ENCODE measurements at places on chromosomes 2 and 18. TPM values are rescaled to one million over a fixed set of nuclear protein-coding genes. Genes with fewer than 3 reads are reported as not detected.

GRCh38 chr18:21762181-21762772 is 21.7 kb downstream of the MIB1 start:
- no peak for DNase-seq
- peaks cover 18% of the 10 kb centered on the region for H3K4me1 ChIP-seq
- no peaks in the 10 kb centered on the region for H3K27me3 ChIP-seq
- H3K27ac ChIP-seq: no peak overlapping the region
- H3K4me3 ChIP-seq: no peak overlapping the region

GRCh38 chr2:28276076-28276618 is 116.5 kb upstream of the FOSL2 start:
- H3K36me3 ChIP-seq: no peaks in the 10 kb centered on the region
- peak overlapping the region; percentile 98 for H3K27ac ChIP-seq
- peak; percentile 96 for DNase-seq
- peaks cover 29% of the 10 kb centered on the region for H3K4me1 ChIP-seq
- H3K4me3 ChIP-seq: no peak overlapping the region

DNA sequence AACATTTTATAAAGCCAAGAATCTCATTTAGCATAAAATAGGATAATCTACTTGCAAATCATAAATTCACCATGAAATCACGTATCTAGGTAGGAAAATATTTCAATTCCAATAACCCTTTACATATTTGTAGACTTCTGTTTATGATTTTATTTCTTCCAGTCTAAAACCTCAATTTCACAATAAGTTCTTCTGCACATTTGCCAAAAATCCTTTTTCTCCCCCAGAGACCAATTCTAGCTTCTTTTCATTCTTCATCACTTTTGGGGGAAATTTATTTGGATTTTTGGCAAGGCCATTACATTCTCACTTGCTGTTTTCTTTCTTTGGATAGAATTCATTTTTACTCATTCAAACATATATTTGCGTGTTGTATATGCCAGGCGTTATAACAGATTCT is 86.8 kb downstream of the SPRED2 start:
- H3K4me3 ChIP-seq: no peak overlapping the region
- peaks cover 9% of the 10 kb centered on the region for H3K4me1 ChIP-seq
- H3K27me3 ChIP-seq: no peaks in the 10 kb centered on the region
- H3K36me3 ChIP-seq: no peaks in the 10 kb centered on the region

- no peak for DNase-seq
- peaks cover 30% of the 10 kb centered on the region for H3K4me1 ChIP-seq
- no peak overlapping the region for H3K27ac ChIP-seq
- H3K4me3 ChIP-seq: no peak overlapping the region
Observed at GRCh38 chr2:27214941-27215340, 2.2 kb upstream of the CAD start.

DNA sequence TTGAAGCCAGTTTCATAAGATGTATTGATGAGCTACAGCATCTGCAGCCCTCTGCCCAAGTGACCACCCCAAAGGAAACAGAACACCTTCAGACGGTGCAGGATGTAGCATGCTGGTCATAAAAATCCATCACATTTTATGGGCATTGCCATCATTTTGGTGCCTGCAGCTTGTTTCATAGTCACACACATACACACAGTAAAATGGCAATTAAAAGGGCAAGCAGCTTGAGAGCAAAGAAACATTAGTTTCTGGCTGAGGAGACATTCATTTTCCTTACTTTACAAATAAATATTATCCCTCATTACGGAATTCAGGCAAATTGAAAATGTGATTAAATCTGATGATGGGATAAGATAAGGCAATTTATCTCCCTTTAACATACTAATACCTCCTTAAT is 13.4 kb downstream of the MYO5B start:
- H3K36me3 ChIP-seq: no peaks in the 10 kb centered on the region
- peaks cover 6% of the 10 kb centered on the region for H3K27me3 ChIP-seq
- no peak overlapping the region for H3K4me3 ChIP-seq
- DNase-seq: no peak

TPRKB gene
- total RNA-seq: 33.4 TPM

- H3K27me3 ChIP-seq: no peaks in the 10 kb centered on the region
- no peaks in the 10 kb centered on the region for H3K4me1 ChIP-seq
- no peaks in the 10 kb centered on the region for H3K36me3 ChIP-seq
Observed at GRCh38 chr2:30662268-30663131, 144.7 kb downstream of the CAPN13 start.

- H3K4me3 ChIP-seq: no peak overlapping the region
- no peaks in the 10 kb centered on the region for H3K27me3 ChIP-seq
- H3K4me1 ChIP-seq: no peaks in the 10 kb centered on the region
- H3K36me3 ChIP-seq: peaks cover 4% of the 10 kb centered on the region
Observed at GRCh38 chr18:79942211-79942610, 9.2 kb downstream of the SLC66A2 start.

- H3K36me3 ChIP-seq: no peaks in the 10 kb centered on the region
- H3K27me3 ChIP-seq: no peaks in the 10 kb centered on the region
- H3K27ac ChIP-seq: no peak overlapping the region
- peaks cover 38% of the 10 kb centered on the region for H3K4me1 ChIP-seq
- DNase-seq: no peak
Observed at GRCh38 chr2:109349503-109350465, 220.8 kb downstream of the SH3RF3 start.

- H3K36me3 ChIP-seq: no peaks in the 10 kb centered on the region
- no peak overlapping the region for H3K27ac ChIP-seq
- no peaks in the 10 kb centered on the region for H3K27me3 ChIP-seq
- no peak for DNase-seq
- no peak overlapping the region for H3K4me3 ChIP-seq
Observed at GRCh38 chr2:68757081-68757480, 22.5 kb downstream of the ARHGAP25 start.

DYNC1I2 gene
- total RNA-seq: 138 TPM

DNA sequence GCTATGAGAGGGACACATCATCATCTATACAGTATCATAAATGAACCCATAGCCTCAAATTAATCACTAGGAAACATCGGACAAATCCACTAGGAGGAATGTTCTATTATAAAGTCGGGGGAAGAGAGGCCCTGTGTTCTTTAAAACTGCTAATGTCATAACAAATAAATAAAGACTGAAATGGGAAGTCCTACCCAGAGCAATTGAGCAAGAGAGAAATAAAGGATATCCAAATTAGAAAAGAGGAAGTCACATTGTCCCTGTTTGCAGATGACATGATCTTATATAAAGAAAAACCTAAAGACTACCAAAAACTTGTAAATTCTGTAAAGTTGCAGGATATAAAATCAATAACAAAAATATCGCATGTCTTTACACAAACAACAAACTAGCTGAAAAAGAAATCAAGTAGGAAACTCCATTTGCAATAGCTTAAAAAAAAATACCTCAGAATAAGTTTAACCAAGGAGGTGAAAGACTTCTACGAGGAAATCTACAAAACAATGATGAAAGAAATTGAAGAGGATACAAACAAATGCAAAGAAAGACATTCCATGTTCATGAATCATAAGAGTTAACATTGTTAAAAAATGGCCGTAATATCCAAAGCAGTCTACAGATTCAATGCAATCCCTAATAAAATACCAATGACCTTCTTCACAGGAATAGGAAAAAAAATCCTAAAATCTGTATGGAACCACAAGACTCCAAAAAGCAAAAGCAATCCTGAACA is 30.6 kb downstream of the RTN4 start:
- H3K27ac ChIP-seq: peak overlapping the region; percentile 22
- H3K36me3 ChIP-seq: peaks cover 4% of the 10 kb centered on the region
- peak; percentile 28 for DNase-seq
- H3K4me1 ChIP-seq: peaks cover 69% of the 10 kb centered on the region

DNA sequence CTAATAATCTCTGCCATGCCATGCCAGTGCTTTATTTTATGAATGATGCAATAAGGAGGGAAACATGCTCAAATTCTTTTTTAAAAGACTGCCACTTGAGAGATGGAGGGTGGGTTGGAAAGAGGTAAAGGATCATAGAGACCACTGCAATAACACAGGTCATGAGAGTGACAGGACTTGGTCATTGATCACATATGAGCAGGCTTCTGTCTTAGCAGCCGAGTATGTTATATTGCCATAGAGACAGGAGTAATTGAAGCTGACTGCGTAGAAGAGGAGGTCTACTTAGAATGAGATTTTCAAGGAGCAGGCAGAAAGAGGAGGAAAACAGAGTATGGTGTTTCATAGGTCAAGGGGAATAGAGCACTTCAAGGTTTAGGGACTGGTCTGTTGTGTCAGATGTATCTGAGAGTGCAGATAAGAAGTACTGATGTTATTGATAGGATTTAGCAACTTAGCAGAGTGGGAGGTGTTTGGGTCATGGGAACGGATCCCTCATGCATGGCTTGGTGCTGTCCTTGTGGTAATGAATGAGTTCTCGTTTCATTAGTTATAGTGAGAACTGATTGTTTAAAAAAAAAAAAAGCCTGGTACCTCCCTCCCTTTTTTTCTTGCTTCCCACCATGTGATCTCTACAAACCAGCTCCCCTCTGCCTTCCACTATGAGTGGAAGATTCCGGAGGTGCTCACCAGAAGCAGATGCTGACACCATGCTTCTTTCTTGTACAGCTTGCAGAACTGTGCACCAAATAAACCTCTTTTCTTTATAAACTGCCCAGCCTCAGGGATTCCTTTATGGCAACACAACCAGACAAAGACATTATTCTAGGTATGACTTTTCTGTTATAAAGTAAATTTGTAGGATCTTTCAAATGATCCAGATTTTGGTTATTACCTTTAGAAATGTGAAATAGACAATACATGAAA is 32.8 kb downstream of the UGP2 start:
- H3K27ac ChIP-seq: no peak overlapping the region
- H3K27me3 ChIP-seq: no peaks in the 10 kb centered on the region
- no peak overlapping the region for H3K4me3 ChIP-seq
- no peak for DNase-seq
- no peaks in the 10 kb centered on the region for H3K36me3 ChIP-seq

IL1F10 gene
- not detected for total RNA-seq

COL3A1 gene
- 1.3 TPM for total RNA-seq

- H3K36me3 ChIP-seq: no peaks in the 10 kb centered on the region
- no peak overlapping the region for H3K4me3 ChIP-seq
- no peaks in the 10 kb centered on the region for H3K27me3 ChIP-seq
- H3K27ac ChIP-seq: no peak overlapping the region
- no peak for DNase-seq
Observed at GRCh38 chr2:168157926-168158325, 89.5 kb downstream of the STK39 start.

DNA sequence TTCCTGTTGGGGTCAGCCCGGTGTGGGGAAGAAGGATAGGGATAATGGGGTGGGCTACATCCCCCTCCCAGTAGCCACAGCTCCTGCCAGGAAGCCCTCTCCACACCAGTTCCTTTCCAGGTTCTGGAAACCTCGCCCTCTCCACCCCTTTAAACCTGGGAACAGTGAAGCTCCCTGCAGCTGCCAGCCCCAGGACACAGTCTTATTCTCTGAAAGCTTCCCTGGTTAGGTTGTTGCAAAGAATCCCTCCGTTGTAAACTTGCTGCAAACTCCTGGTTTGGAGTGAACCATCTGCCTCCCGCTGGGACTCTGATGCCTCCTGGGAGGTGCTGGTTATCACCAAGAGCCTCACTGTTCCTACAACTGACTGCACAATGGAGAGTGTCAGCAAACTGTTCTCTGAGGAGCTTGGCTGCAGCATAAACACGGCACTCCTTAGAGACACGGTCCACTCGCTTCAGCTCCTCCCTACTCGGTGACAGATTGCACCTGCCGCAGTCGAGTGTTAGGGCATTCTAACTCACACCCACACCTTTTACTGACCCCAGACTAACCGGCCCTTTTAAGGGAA is 261.8 kb upstream of the RAB6C start:
- no peak for DNase-seq
- no peaks in the 10 kb centered on the region for H3K4me1 ChIP-seq
- no peaks in the 10 kb centered on the region for H3K27me3 ChIP-seq
- H3K4me3 ChIP-seq: no peak overlapping the region

DNA sequence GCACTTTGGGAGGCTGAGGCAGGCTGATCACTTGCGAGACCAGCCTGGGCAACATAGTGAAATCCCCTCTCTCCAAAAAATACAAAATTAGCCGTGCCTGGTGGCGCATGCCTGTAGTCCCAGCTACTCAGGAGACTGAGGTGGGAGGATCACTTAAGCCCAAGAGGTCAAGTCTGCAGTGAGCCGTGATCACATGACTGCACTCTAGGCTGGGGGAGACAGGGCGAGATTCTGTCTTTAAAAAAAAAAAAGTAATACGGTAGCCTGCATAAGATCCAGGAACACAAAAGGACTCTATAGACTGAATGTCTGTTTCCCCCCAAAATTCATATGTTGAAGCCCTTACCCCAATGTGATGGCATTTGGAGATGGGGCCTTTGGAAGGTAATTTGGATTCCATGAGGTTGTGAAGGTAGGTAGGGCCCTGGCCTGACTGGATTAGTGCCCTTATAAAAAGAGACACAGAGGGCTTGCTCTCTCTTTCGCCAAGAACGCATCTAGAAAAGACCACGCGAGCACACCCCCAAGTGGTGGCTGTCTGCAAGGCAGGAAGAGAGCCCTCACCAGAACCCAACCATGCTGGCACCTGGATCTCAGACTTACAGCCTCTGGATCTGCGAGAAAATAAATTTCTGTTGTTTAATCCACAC is 17.0 kb downstream of the MBOAT2 start:
- DNase-seq: no peak
- H3K4me3 ChIP-seq: no peak overlapping the region
- H3K36me3 ChIP-seq: no peaks in the 10 kb centered on the region
- no peak overlapping the region for H3K27ac ChIP-seq

NIFK gene
- 59.7 TPM for total RNA-seq

MYO1B gene
- total RNA-seq: 55.4 TPM

DNA sequence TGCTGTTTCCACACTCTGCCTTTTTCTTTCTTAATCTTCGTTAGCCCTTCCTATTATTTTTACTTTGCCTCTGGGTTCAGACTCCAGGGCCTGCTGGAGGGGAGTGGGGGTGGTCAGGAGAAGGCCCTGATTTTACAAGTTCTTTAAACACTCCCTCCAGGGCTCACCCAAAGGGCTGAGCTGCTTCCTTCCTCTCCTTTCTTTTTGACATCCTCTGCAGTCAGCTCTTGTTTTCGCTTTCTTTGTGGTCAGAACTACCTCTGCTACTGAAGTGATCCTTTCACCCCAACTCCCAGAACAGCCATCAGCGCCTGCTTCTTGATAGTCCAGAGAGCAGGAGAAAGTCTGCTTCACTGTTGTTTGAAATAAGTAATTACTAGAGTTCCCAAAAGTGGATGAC is 925.7 kb downstream of the EPHA4 start:
- H3K4me1 ChIP-seq: no peaks in the 10 kb centered on the region
- H3K4me3 ChIP-seq: no peak overlapping the region
- no peak for DNase-seq

RGPD4 gene
- 0.09 TPM for total RNA-seq

CCL20 gene
- 0.53 TPM for total RNA-seq

- H3K4me3 ChIP-seq: no peak overlapping the region
- H3K4me1 ChIP-seq: no peaks in the 10 kb centered on the region
- no peak for DNase-seq
- no peak overlapping the region for H3K27ac ChIP-seq
- no peaks in the 10 kb centered on the region for H3K36me3 ChIP-seq
Observed at GRCh38 chr18:41459656-41460055, 495.4 kb upstream of the PIK3C3 start.

DNA sequence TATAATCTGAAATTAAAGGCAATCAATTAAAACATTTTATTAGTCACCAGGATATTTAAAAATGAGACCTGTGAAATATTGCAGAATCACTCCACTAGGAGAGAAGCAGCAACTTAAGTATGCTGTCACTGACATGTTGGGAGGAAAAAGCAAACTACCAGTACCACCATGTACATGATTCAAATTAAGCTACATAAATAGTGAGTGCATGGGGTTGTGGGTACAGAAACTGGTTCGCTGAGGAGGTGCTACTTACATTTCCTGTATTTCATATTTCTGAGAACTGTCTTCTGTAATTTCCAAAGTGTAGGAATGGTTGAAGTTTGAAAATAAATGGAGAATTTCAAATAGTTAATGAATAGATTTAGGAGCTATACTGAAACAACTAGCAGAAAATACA is 7.9 kb upstream of the NR4A2 start:
- no peak overlapping the region for H3K27ac ChIP-seq
- DNase-seq: no peak
- H3K4me1 ChIP-seq: peaks cover 11% of the 10 kb centered on the region
- H3K4me3 ChIP-seq: no peak overlapping the region
- H3K36me3 ChIP-seq: no peaks in the 10 kb centered on the region
- no peaks in the 10 kb centered on the region for H3K27me3 ChIP-seq
